Astrocyte of the cerebellum (primary cell): ENCODE measurements at places on chromosomes 12 and 14.

- no peak for DNase-seq
Measured at GRCh38 chr14:84797326-84797725, 732.6 kb upstream of the FLRT2 start.

GRCh38 chr12:46362895-46363581 lies 9.5 kb downstream of the SLC38A2 start:
- no peak for DNase-seq

GRCh38 chr12:64124511-64125197 lies 97.4 kb downstream of the KICS2 start:
- no peak for DNase-seq

- no peak for DNase-seq
Measured at GRCh38 chr12:53218551-53219291, 11.7 kb upstream of the ITGB7 start.

DNA sequence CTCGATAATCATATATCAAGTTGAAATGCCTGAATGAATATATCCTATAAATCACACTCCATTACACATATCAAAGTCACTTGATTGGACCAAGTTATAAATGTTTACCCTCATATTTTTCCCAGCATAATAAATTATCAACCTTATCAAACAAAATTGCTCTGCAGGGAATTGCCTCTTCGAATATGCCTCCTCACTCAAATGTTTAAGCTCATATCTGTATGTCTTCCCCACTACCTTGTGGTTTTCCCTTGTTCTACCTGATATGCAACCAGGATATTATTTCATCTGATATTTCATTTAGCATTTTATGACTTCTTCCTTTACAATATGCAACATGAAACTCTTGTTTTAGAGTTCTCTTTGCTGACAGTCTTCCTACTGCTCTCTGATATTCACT lies 226.4 kb downstream of the RASSF9 start:
- no peak for DNase-seq

DNA sequence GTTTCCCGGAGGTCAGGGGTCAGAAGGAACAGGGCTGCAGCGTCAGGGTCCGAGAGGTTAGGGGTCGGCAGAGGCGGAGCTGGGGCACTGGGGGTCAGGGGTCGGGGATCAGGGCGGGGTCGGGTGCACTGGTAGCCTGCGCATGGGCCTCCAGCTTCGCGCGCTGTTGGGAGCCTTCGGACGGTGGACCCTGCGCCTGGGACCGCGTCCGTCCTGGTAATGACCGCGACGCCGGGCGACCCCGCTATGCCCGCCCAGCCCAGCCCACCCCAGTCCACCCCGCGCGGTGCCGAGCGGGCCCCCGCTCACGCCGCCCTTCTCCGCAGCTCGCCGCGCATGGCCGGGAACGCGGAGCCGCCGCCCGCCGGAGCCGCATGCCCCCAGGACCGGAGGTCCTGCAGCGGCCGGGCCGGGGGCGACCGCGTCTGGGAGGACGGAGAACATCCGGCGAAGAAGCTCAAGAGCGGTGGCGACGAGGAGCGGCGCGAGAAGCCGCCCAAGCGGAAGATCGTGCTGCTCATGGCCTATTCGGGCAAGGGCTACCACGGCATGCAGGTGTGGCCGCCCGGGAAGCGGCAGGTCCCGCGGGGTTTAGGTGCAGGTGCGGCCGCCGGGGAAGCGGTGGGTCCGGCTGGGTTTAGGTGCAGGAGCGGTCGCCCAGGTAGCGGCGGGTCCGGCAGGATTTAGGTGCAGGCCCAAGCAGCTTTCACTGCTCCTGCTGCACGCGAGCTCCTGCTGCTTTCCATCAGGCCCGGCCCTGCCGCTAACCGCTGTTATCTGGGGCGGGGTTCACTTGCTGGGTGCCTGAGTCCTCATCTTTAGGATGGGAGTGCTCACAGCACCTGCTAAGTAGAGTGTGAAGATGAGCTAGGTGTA lies 743 bp downstream of the PUS1 start:
- no peak for DNase-seq

- DNase-seq = no peak
Measured at GRCh38 chr14:94025720-94026119, 420 bp upstream of the OTUB2 start.

DNA sequence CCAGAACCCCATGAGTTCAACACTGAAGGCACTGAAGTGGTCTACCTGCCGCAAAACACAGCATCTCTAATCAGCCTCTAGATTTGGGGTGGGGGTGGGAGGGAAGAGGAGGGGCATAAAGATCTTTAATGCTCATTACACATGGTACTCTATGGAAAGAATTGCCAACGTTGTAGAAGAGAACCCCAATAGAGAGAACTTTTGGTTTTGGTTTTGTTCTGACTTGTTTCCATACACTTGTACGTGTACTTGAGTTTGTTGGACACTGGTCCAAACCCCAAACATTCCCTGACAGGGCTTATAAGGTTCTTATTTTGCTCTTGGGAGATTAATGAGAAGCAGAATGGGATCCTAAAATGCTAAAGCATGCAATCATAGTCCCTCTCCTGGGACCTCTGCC lies 31.0 kb downstream of the GNPTAB start:
- no peak for DNase-seq

DNA sequence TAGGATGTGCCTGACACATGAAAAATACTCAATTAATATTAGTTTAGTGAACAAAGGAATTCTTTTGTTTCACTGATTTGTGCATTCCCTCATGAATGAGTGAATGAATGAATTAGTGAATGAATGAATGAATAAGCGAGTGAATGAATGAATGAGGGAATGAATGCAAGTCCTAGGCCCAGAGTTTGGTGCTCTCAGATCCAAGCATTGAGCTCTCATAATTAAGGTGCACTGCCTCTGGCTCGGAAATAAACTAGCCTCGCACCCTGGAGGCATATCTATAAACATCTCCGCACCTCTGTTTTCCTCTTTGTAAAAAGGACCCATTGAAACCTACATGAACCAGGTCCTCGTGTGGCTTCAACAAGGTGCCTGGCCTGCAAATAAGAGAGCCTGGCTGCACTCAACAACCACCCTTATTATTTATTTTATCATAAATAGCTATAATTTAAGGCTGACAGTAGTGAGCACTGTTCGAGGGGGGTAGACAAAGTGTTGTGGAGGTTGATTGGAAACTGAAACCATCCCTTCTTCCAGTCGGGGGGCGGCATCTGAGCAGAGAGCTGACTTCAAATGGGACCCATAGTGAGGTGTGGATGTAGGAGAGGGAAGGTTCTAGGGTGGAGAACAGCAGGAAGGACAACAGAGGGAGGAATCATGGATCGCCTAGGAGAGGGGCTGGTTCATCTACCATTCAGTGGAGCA lies 316.8 kb downstream of the BCL11B start:
- DNase-seq = no peak

GRCh38 chr12:12350868-12351463 lies 924 bp upstream of the MANSC1 start:
- DNase-seq = no peak

- DNase-seq = no peak
Measured at GRCh38 chr12:116662612-116663144, 75.2 kb downstream of the SPRING1 start.

DNA sequence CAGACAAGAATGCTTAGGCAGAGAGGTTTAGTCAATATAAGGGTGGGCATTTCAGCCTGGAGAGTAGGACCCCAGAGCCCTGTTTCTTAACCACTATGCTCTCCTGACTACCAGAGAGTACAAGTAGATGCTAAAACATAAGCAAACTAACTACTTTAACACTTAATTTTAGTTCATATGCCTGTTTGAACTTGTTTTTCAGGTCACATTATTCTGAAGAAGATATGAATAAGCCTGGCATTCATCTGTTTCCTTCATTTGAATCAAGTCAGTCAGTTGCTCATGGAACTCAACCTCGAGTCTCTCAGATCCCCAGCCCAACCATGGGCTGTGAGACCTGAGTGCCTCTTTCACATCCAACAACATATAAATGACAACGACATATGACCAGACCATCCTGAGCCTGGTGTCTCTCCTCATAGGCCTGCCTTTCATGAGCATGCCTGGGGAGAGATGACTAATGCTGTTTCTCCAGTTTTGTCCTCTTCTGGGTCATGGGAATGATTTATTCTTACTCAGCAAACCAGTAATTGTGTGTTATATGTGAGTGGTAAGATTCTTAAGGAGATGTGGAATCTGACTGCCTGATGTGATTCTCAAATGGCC lies 251.1 kb upstream of the BTG1 start:
- DNase-seq = no peak

GRCh38 chr14:98791661-98792060 lies 480.3 kb downstream of the BCL11B start:
- no peak for DNase-seq

DNA sequence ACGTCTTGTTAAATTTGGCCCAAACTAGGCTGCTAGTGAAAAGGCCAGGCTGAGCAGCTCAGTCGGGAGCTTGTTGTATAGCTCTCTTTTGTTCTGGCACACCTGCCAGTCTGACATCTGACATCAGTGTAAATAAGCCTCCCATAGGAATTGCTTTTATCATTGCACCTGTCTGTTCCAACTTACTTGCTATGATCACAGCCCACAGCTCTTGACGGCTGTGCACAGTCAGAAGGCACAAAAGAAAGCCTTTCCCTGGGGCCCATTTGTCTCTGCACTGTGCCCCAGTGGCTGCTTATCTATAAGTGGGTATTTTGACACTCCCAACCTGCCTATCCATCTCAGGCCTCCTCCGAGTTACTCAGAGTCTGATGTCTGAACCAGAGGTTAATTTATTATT lies 324.5 kb downstream of the NUAK1 start:
- no peak for DNase-seq

GRCh38 chr12:21797539-21797938 lies 23.0 kb upstream of the KCNJ8 start:
- no peak for DNase-seq

DNA sequence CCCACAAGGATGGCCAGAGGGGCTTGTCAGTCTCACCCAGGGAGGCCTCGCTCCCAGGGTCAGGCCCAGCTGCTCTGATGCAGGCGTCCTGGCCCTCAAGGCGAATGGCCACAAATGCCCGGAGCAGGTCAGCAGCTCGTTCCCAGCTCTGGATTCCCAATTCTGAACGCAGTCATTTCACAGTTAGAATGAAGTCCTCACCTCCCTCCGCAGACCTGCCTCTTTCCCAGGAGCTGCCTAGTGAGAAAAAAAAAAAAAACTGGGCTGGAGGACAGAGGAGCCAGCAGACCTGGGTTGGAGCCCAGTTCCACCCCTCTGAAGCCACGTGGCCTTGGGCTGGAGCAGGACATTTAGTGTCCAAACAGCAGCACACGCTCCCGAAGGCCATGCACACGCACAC lies 62.2 kb upstream of the DIO3 start:
- no peak for DNase-seq

GRCh38 chr12:131041216-131041967 lies 87.7 kb downstream of the ADGRD1 start:
- DNase-seq = no peak

DNA sequence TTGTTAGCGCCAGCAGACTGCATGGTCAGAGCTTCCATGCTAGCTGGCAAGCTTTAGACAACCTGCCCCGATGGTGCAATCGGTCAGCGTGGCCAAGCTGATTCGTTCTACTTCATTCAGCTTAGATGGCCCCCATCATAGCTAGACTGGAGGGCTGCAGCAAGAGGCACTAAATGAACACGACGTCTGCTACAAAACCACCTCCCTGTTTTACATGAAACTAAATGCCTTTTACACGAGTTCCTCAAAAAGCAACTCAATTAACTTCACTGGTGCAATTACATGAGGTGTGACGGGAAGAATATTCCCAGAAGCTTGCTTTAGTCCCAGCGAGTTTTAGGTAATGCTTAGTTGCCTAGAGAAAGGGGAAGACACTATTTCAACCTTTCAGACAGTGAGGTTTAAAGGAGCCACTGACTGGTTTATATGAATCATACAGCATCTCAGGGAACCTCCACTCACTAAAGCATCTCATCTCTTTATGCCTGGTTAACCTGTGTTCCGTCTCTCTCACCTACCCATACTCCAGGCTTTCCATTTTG lies 8.4 kb downstream of the NIN start:
- no peak for DNase-seq

DNA sequence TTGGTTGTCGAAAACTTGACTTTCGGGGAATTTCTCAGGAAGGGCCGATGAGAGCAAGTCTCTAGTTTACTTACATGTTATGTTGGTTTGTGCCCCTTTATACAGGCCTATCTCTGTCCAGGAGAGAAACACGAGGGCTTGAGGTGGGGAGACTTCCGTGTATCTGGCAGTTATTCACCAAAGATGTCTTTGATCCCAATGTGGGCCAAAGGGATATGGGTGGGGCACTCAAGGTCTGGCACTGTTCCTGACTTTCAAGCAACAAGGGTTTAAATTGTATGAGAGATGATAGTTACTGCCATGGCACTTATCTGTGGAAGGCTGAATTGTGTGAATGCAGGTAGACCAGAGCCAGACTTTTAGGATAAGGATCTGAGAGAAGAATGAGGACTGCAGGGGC lies 137.2 kb upstream of the DHRS4 start:
- no peak for DNase-seq

DNA sequence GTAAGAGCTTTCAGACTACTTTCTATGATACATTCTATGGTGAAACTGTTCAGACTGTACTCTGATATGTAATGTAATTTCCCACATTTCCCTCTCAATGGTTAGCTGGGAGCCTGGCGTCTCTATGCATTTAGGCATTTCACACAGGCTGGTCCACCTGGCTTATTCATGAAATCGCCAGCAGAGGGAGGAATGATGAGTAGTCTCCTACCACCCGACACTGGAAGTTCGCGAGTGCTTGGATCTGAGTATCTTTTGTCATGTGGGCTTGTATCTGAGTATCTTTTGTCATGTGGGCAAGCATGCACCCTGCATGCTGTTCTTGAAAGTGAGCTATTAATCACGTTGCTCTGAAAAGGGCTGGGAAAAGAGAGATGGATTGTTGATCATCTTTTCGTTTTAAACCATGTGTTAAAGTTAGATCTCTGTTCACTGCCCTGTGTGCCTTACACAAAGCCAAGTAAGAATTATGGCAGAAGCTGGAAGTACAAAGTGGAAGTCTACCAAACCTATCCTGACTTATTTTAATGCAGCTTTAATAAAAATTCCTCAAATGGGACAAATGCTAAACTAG lies 235.0 kb downstream of the ATP23 start:
- DNase-seq = no peak

GRCh38 chr14:22689199-22689598 lies 45.0 kb upstream of the OR6J1 start:
- DNase-seq = peak; percentile 67

DNA sequence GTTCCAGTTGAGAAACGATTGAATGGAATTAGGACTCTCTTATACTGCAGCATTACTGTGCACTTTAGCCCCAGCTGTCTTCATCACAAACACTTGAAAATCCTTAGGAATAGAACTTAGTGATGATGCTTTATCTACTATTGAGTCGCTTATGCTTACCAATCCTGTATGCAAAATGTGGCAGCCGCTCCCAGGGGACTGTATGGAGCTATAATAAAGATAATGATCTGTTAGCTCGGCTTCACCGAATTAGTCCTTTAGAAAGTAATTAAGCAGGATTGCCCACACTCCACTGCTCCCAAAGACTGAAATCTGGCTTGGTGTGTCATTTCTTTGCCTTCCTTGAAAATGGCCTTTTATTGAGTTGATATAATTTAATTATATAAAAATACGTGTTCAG lies 10.6 kb downstream of the EML1 start:
- no peak for DNase-seq
